ENCODE measurements at places on chromosomes 4 and X.

DNA sequence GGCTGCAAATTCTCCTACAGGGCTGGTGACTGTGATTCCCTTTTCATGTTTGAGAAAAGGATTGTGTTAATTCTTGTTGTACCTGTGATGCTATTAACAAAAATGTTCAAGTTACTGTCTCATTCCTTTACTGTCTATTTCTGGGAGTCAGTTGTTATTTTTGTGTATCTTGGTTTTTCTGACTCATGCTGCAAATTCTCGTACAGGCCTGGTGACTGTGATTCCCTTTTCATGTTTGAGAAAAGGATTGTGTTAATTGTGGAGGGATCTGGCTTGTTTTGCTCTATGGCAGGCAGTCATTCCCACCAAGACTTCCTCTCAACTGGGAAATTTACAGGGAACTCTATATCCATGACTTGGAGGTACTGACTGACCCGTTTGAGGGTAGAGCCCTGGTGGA is 693.4 kb upstream of the INTU start:
- DNase-seq, result no peak

DNA sequence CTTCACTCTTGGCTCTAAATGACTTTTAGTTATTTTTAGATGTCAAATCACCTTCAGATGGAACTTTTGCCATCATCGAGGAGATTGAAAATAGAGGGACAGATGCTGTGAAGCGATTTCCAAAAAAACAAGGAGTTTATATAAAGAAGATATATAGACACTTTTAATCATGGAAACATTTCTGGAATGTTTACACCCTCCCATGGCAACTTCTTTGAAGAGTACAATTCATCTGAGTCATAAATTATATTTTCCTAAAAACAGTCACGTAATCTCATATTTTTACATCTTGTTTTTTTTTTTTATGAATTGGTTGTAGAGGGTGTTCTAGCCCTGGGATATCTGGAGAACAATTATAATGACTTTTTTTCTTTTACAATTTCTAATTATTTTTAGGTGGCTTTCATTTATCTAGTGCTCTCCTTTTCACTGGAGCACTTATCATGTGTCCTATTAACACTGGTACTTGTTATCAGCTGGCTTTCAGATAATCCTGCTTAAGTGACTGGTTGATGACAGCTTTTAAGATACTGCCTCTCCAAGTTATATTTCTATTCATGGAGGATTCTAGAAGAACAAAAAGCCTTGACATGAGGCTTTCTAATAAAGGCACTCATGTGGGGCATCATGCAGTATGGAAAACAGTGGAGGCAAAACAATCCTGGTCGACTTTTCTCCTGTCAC is 24.9 kb downstream of the PCDH7 start:
- no peak for DNase-seq

- no peak for DNase-seq
Observed at GRCh38 chr4:142307857-142308256, 538.2 kb downstream of the INPP4B start.

- DNase-seq, result no peak
Observed at GRCh38 chr4:163269166-163269565, 63.2 kb downstream of the NPY1R start.

DNA sequence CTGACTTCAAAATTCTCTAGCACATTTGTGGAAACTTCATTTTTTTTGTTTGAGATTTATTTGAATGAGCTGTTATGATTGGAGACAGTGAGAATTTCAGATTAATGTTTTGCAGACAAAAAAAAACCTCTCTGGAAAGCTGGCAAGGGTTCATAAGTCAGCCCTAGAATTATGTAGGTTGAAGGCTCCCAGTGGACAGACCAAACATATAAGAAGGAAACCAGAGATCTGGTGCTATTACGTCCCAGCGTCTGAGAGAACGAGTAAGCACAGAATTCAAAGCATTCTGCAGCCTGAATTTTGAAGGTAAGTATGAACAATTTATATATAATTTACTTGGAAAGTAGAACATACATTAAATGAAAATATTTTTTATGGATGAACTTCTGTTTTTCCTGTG is at the start of gene AGTR2:
Gene AGTR2, plus strand, starts transcription at position 234 of the 400 bp plus-strand sequence. CDS start 1,537 bp downstream, outside the sequence.
- DNase-seq, result no peak

DNA sequence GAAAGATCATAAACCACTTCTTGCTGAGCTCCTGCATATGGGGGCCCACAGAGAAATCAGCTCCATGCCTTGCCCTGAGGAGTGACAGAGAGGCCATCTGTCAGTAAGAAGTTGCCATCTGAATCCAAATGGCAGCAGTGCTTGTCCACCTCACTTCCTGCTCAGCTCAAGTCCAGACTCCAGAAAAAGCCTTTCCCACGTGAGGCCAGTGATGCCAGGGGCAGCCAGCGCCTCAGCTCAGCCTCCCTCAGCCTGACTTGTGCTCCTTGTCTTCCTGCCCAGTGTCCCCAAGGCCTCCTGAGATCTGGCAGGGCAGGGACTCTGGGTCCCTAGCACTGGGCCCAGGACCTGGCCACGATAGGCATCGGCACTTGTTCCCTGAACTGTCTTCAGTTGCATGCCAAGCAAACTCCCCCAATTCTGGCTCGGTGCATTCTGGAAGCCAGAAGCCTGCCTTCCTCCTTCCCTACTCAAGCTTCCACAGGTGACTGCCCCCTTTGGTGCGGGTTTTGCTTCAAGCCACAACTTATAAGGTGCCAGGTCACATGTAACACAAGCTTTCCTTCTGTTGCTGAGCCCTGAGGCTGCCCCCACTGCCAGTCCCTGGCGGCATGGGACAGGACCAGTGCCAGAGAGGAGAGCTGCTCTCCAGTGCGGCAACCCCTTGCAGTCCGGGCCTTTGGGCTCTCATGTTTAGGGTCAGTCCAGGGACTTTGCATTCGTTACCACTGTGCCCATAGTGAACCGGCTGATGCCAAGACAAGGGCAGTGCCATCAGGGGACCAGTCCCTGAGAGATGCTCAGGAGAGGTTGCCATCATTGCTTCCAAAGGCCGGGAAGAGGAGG is 2.2 kb downstream of the ZNF185 start:
- no peak for DNase-seq

DNA sequence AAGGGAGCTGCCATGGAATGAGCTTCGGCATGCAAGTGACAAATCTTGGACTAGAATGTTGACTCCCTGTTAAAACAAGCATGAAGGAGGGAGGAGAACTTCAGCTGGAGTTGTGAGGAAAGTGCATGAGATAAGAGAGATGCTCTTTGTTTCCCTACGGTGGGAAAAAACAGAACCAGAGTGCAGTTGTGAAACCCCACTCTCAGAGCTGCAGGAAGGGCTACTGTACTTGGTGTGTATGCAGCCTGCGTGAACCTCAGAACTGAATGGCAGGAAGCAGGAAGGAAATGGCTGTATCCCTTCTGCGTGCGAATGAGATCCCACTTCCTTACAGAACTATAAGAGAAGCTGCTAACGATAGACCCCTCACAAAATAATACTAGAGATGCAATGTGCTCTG is 57.2 kb downstream of the EGF start:
- no peak for DNase-seq

GRCh38 chrX:53155512-53156206 is 61.7 kb downstream of the KANTR start:
- no peak for DNase-seq

Measured in H9 (cell line).